GM12865 (cell line): ENCODE measurements at places on chromosomes 1 and 21.

DNA sequence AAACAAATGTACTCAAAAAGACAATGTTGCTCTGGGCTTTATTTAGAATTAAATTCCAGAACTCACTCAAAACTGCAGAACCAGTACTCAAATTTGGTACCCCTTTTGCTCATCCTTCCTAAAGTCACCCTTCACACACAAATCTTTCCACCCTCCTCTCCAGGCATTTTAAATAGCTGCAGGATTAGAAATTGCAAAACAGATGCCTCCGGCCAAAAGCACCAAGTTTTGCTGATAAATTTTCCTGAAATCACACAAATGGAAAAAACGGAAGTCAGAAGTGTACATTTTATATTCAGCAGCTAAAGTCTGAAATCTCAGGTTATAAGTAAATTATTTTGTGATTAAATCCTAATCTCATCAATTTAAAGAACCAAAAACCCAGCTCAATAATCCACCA, 147.0 kb downstream of the NRIP1 start:
- no peak for DNase-seq

DNA sequence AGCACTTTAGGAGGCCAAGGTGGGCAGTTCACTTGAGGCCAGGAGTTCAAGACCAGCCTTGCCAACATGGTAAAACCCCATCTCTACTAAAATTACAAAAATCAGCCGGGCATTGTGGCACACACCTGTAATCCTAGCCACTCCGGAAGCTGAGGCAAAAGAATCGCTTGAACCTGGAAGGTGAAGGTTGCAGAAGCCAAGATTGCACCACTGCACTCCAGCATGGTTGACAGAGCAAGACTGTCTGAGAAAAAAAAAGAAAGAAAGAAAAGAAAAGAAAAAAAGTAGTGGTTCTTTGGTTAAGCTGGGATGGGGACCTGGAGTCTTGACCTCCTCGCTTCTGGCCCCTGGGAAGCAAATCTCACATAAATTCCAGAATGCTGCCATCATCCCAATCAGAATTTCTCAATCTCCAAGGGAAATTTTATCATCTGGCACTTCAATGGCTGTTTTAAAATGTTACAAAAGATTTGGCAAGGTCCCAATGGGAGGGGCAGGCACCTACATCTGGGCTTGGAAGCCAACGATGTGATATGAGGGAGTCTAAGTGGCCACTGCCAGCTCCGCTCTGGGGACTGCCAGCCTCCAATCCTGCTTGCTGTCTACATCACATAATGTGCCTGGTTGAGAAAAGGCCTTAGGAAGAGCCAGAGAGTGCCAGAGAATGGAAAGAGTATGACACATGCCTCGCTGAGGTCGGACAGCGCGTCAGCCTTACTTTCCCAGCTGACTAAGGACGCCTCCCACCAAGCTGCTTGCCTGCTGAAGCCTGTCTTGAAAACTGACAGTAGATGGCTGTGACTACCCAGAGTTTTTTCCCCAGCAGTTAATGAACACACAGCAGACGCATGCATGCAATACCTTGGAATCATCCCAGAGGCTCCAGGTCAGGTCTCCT, 42.1 kb upstream of the SRP9 start:
- DNase-seq: no peak

GRCh38 chr1:21876267-21876666, 60.8 kb downstream of the HSPG2 start:
- DNase-seq: no peak

GRCh38 chr1:151166505-151166956, 587 bp downstream of the SCNM1 start:
- DNase-seq: peak; percentile 40

GRCh38 chr1:41478118-41478748, 6.2 kb downstream of the EDN2 start:
- DNase-seq: no peak

- DNase-seq: peak; percentile 29
Measured at GRCh38 chr1:67753776-67754525, 69.0 kb downstream of the GADD45A start.

DNA sequence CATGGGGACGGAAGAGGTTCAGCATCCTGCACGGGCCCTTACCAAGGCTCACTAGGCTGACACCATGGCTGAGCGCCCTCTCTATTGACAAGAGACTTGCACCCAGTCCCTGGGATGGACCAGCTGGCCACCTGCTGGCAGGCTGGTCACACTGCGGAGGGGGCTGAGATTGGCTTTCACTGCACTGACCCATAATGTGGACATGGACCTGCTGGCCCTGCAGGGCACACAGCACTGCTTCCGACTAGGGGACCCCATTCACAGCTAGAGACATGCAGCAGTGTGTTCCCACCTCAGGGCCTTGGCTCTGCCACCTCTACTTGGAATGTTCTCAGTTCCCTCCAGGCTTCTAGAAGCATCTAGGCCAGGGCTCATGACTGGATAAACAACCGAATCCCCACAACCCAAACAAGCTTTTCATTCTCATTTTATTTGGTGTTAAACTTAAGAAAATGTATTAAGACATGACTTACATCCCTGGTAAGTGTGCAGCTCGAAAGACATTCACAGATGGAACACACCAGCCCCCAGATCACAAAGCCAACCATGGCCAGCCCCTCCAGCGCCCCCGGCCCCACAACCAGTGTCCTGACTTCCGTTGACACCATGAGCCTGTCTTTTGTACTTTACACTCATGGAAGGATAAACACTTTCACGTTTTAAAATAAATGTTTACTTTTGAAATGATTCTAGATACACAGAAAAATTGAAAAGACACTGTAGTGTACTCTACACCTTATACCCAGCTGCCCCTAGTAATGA, 9.3 kb upstream of the SRARP start:
- DNase-seq: peak; percentile 71

DNA sequence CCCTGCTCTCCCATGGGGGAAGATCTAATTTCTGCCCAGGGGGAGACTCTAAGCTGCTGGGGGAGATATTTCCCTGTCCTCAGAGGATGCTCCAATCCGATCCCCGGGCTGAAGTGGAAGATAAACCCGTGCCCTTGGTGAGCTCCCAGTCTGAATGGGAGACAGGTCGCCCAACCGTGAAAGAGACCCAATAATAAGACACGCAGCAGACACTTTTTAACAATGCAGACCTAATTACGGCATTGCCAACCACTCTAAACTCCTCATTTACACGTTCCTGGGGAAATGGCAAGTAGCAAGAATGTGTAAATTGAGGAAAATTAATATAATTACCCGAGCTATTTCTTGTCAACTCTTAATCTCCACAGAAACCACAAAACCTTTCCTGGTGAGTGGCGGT, 48.7 kb upstream of the ACTL8 start:
- no peak for DNase-seq

DNA sequence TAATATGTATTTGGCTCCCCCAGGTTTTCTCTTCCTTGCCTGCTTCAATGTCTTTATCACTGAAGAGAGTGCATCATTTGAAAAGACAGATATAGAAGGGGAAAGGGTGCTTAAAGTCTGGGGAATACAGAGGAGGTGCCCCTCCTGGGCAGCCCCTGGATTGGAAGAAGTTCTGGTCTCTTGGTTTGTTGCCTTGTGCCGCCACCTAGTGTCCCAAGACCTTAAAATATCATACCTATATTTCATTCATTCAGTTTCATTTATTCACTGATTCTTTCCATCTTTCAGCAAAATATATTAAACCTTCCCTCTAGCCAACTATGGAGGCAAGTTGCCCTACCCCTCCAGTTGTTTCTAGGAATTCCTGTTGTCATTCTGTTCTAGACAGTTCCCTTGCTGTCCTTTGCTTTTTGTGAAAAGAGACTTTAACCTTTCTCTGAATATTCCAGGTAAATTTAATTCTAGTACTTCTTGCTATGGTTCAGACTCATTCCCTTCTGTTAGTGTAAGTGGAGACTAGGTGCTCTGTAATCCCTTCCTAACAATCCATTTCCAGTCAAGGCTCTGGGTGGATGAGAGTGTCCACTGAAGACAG, 56.1 kb downstream of the MEF2D start:
- peak; percentile 45 for DNase-seq

DNA sequence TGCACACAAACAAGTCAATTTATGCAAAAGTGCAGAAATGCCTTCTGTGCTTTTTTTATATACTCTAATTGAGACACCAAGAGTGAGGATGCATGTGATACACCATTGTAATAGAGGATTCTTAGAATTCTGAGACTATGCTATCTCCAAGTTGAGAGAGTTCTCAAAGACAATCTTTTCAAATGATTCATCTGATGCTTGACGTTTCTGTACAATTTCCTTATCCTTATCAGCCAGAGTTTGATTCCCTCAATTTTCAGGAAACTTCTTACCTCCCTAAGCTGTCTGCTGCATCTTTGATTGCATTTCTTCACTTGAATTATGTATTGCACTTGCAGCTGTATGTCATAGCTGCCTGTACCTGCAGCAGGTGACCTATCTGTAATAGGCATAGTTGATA, 211.3 kb upstream of the SPAG17 start:
- DNase-seq: no peak

DNA sequence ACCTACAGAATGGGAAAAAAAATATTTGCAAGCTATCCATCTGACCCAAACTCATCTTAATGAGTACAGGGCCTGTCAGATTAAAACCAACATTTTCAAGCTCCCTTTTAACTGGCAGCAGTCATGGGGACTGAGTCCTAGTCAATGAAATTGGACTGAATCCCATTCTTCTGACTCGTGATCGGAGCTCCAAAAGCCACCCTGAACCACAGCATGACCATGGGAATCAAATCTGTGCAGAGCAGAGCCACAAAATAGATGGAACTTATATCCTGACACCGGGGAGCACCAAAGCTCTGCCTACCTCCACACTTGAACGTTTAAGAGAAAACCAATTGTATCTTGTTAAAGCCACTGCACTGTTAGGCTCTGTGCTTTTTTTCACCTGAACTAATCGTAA, 5.0 kb upstream of the RWDD3 start:
- no peak for DNase-seq

GRCh38 chr1:92291372-92291999, 7.3 kb downstream of the GLMN start:
- DNase-seq: peak; percentile 32

DNA sequence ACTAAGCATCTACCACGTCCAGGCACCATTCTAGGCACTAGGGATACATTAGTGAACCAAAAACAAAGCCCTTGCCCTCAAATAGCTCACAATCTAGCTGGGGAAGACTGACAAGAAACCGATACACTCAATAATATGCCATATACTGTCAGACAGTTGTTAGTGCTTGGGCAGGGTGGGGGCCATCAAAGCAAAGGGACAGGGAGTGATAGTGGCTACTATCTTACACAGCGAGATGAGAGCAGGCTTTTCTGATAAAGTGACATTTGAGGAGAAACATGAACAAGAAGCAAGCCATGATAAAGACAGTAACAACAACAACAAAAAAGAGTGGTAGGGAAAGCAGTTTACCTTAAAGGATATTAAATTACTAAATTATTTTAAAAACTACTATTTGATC, 41.1 kb downstream of the ERO1B start:
- no peak for DNase-seq

GRCh38 chr1:24692351-24692980, 49.4 kb downstream of the SRRM1 start:
- no peak for DNase-seq

DNA sequence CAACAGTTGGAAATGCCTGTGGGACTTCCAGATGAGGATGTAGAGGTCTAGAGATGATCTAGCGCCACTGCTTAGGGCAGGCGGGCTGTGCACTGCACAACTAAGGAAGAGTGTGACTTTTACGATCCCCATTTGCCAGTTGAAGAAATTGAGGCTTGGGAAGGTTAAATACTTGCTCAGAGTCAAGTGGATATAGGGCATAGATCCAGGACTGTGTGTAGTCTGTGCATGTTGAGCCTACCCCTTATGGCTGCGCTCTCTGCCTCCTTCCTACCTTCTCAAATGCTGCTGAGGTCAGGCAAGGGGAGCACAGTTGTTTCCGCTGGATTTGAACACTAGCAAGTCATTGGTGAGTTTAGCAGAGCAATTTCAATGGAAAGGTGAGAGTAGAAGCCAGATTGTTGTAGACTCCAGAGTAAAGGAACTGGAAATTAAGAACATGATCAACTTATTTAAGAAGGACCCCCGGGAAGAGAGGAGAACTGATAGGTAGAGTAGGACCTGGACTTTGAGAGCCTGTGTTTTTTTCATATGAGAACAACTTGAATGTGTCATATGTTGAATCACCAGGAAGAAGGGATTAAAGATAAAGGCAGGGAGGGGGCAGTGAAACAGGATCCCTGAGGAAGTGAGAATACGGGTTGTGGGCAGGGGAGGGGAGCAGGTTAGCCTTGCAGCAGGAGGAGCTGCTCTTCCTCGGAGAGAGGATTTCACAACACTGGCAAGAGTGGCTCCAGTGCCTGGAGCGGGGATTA, 2.7 kb downstream of the CAPN2 start:
- peak; percentile 35 for DNase-seq

- DNase-seq: no peak
Measured at GRCh38 chr1:224459966-224460365, 25.4 kb upstream of the WDR26 start.

DNA sequence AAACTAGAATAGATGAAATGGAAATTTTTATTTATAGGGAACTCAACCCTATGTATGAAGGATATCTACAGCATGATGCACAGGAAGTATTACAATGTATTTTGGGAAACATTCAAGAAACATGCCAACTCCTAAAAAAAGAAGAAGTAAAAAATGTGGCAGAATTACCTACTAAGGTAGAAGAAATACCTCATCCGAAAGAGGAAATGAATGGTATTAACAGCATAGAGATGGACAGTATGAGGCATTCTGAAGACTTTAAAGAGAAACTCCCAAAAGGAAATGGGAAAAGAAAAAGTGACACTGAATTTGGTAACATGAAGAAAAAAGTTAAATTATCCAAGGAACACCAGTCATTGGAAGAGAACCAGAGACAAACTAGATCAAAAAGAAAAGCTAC, 7.9 kb downstream of the USP1 start:
- no peak for DNase-seq

- no peak for DNase-seq
Measured at GRCh38 chr1:195019385-195019784, 1588.9 kb downstream of the KCNT2 start.

DNA sequence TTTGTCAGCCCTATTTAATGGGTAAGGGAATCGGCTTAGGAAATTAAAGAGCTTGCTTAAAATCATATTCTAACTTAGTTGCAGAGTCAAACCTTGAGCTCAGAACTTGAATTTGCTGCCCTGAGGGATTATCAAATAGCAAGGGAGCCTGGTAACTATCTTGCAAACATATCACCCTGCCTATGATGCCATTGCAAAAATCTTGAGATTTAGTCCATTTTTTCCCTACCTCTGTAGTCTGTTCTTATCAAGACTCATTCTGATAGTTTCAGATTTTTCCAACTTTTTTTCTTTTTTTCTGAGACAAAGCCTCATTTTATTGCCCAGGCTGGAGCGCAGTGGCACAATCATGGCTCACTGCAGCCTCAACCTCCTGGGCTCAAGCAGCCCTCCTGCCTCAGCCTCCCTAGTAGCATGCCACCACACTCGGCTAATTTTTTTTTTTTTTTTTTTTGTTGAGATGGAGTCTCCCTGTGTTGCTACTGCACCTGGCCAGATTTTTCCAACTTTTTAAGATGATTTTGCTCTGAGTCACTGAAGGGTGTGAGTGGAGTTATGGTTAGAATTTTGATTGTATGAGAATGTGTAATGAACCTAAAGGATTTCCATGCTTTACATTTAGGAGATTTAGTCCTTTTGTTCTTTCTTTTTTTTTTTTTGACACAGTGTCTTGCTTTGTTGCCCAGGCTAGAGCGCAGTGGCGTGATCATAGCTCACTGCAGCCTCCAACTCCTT, 12.2 kb downstream of the SARS1 start:
- no peak for DNase-seq
